ENCODE measurements at places on chromosomes 5 and 9.
A peak's percentile ranks its signal among the peaks of the same experiment; 100 is the strongest.

GRCh38 chr9:126128494-126129142, 198.0 kb upstream of the MVB12B start:
- no peak for DNase-seq

GRCh38 chr9:77417566-77417965, 230.6 kb downstream of the GNA14 start:
- no peak for DNase-seq

DNA sequence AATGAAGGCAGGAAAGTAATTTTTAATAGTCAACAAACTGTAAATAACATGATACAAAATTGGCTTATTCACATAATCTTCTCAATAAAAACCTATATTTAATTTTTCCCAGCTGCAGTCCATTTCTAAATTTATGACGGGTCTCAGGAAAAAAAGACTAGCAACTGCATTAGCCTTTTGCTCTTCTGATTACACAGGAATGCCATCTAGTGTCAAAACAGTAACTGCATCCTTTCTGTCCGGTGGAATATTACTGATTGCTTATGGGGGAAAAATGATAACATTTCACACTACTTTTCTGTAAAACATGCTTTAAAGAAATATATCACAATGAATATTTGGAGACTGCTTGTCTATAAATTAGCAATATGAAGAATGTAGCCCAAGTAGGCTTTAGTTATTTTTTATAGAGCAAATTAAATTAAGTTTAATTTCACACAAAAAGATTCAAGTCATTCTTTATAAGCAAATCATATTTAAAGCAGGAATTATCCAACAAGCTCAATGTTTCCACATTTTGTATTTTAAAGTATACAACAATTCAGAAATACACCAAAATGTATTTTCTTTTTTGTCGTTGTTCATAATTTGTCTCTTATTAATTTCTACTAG, 534.7 kb downstream of the CDH10 start:
- peak; percentile 84 for DNase-seq

DNA sequence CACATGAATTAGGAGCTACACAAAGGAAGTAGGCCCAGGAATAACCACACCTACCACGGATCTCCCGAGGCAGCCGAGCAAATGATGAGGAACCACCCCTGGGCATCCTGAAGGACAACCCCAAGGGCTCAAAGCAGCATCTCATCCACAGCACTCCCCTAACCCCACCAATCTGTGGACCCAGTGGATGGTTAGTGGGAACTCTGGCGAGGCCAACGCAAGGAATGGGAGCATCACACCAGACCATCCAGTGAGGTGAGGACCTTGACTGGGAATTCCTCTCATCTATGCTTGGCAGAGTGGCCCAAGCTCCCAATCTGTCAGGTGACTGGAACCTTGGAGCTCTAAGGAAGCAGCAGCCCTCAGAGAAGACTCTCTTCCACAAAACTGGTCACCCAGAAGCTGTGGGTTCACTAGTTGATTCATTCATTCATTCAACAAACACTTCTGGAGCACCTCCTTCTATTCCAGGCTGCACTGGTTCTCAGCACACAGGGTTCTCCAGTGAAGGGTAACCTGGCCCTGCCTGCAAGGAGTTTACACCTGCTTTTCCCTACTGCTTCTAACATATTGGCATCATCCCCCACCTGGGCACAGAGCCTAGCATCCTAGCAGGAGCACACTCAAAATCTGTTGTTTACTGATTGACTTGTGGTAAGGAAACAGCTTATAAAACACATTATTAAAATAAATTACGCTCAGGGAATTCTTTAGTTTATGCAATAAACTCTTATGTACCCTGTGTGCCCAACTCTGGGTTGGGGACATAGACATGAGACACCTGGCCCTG, 4.9 kb downstream of the ACSL6 start:
- DNase-seq, result no peak

DNA sequence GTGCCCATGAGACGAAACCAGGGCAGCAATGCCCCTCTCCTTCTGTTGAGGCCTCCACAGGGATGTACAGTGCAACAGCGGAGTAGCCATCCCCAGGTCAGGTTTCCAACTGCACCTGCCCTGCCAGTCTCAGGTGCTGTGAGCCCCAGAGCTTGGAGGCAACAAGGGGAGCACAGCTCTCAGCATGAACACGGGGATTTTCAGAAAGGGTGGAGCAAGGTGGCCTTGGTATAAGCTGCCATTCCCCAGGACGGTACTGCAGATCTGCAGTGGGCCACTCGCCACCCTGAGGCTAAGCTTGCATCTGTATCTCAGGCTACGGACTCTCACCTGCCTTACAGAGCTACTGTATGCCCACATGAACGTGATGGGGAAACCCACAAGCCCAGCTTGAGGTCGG, 103.6 kb downstream of the GABBR2 start:
- no peak for DNase-seq

DNA sequence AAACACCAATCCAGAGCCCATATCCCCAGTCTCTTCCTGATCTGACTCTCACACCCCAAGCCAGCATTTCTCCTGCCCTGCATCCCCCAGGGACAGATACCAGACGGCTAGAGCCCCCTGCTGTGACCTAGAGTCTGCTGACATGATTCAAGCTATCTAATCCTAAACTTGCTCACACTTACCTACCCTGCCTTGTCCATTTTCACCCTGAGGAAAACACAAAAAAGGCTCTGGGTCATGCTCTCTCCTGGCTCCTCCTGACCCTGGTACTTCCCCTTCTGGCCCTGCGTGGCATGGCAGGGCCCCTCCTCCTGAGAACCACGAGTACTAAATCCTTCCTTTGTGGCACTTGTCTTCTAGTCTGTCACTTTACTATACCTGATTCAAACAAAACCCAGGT, 2.8 kb upstream of the ARRDC1 start:
- DNase-seq, result no peak

GRCh38 chr5:153079396-153079795, 411.1 kb upstream of the GRIA1 start:
- DNase-seq, result no peak

GRCh38 chr5:126414874-126415502, 8.2 kb upstream of the GRAMD2B start:
- DNase-seq, result no peak

DNA sequence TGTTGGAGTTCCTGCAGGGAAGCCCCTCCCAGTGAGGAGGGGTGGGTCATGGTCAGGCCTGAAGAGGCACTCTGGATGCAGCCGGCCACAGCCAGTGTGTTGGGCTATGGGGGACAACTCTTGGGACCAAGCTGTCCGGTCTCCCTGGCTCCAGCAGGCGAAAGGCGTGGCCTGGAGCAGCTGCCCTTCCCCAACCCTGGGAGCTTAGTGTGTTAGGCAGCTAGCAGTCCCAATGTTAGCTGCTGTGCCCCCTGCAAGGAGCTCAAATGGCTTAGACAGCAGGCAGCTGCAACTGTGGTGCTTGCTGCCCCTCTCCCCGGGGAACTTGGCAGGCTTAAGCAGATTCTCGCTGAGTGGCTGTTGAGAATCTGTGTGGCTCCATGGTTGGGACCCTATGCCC, 67.5 kb upstream of the ACTBL2 start:
- DNase-seq, result no peak

GRCh38 chr9:28782630-28783029, 1209.3 kb upstream of the C9orf72 start:
- no peak for DNase-seq

DNA sequence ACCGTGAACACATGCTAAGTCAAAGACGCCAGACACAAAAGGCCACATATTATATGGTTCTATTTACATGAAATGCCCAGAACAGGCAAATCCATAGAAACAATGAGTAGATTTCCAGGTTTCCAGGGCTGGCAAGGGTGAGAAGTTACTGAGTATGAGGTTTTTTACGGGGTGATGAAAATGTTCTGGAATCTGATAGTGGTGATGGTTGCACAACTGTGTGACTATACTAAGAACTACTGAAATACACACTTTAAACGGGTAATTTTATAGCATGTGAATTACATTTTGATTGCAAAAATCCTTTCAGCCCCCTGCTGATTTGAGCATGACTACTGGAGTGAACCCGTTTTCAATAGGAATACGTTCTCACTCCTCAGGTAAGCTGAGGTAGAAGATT, 46.7 kb upstream of the TBC1D9B start:
- no peak for DNase-seq

GRCh38 chr5:15183520-15183919, 311.9 kb upstream of the ANKH start:
- DNase-seq, result no peak

DNA sequence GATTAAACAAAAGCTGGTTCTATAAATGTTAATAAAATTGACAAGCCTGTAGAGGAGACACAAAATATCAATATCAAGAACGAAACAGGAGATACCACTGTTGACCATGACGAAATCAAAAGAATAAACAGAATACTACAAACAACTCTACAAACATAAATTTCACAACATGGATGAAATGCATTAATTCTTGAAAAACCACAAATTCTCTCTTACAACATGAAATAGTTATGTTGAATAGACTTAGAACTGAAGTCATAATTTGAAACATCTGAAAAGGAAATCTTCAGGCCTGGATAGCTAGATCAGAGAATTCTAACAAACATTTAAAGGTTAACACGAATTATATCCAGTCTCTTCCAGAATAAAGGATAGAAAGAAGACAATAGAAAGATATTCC, 6.9 kb upstream of the SPATA31C1 start:
- DNase-seq, result no peak

GRCh38 chr5:148937239-148937638, 110.8 kb downstream of the ADRB2 start:
- no peak for DNase-seq

- no peak for DNase-seq
Measured at GRCh38 chr5:151966046-151966445, 41.4 kb upstream of the GLRA1 start.

- DNase-seq, result peak; percentile 99
Measured at GRCh38 chr5:125043781-125044391, 297.4 kb upstream of the ZNF608 start.

DNA sequence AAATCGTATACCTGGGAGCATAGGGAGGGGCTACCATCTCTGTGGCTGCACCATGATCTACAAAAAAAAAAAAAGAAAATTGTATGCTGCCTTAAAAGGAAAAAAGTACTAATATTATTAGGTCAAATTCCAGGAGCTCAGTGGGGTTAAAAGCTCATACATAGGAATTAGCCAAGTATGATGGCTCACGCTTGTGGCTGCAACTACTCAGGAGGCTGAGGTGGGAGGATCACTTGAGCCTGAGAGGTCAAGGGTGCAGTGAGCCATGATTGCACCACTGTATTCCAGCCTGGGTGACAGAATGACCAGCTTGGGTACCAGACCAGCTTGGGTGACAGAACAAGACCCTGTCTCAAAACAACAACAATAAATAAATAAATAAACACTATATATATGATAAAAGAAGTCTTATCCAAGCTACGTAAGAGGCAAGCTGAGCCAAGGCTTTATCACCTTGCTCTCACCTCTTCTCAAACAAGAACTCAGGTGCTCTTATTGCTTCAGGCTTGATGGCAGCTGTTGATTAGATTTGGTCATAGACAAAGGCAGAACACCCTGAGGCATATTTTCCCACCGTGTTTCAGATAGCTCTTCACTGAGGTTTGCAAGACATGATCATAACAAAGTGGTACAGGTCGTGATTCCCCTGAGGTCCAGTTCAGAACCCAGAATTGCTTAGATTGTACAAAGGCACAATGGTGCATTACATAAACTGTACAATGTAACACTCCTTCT, 3.3 kb upstream of the FBXW11 start:
- no peak for DNase-seq

GRCh38 chr5:124671193-124671592, 75.2 kb downstream of the ZNF608 start:
- no peak for DNase-seq

DNA sequence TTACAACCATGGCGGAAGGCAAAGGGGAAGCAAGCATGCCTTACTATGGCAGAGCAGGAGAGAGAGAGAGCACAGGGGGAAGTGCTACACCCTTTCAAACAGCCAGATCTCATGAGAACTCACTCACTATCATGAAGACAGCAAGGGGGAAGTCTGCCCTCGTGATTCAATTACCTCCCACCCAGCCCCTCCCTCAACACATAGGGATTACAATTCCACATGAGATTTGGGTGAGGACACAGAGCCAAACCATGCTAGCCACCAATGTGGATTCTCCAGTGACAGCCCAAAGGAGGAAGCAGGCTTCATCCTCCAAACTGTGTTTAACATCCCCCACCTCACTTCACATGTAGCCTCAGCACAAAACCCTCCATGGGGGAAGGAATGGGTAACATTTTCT, 563.7 kb downstream of the CDK5RAP2 start:
- DNase-seq, result no peak

- DNase-seq, result peak; percentile 17
Measured at GRCh38 chr5:142906863-142907671, 136.9 kb downstream of the ARHGAP26 start.

- DNase-seq, result no peak
Measured at GRCh38 chr5:147887930-147888329, 9.4 kb downstream of the SCGB3A2 start.

- DNase-seq, result no peak
Measured at GRCh38 chr9:131237291-131237690, 39.0 kb downstream of the FAM78A start.

DNA sequence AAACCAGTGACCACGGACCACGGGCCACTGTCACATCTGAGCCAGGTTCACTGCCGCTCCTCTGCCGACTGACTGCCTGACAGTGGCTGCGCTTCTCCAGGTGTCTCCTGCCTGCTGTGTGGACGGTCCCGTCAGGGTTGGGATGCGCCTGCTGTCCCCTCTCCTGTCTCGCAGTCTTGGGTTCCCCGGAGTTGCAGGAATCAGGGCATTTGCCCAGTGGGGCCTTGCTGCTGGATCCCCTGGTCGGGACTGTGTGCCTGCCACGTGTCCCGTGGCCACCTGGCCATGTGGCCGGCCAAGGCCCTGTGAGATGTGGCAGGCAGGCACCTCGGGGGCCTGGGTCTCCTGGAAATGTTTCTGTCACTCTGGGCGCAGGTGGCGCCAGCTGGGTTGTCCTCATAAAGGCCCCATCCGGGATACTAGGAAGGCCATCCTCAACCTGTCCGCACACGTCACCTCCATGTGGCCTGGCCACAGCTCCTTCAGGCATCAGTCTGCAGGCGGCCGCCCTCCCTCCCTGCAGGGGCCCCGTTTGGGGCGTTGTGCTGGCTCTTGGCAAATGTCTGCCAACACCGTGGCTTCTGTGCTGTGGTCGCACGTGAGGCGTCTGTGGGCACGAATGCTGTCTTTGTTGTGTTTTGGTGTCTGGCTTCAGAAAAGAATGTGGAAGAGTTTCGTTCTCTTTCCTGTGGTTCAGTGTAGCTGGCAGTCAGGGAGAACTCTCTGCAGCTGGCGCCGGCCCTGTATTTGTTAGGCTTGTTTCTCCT, 6.4 kb upstream of the TOR4A start:
- no peak for DNase-seq

- no peak for DNase-seq
Measured at GRCh38 chr5:118678746-118679145, 309.6 kb downstream of the DTWD2 start.

- DNase-seq, result no peak
Measured at GRCh38 chr5:133930061-133930812, 38.2 kb downstream of the C5orf15 start.
